SJCRH30 (cell line): ENCODE measurements at places on chromosomes 5 and 9.

GRCh38 chr9:112295174-112295573 lies 38.2 kb downstream of the PTBP3 start:
- no peaks in the 10 kb centered on the region for H3K27me3 ChIP-seq
- H3K4me1 ChIP-seq, result no peaks in the 10 kb centered on the region
- H3K36me3 ChIP-seq, result peaks cover 20% of the 10 kb centered on the region
- H3K4me3 ChIP-seq, result no peak overlapping the region

DNA sequence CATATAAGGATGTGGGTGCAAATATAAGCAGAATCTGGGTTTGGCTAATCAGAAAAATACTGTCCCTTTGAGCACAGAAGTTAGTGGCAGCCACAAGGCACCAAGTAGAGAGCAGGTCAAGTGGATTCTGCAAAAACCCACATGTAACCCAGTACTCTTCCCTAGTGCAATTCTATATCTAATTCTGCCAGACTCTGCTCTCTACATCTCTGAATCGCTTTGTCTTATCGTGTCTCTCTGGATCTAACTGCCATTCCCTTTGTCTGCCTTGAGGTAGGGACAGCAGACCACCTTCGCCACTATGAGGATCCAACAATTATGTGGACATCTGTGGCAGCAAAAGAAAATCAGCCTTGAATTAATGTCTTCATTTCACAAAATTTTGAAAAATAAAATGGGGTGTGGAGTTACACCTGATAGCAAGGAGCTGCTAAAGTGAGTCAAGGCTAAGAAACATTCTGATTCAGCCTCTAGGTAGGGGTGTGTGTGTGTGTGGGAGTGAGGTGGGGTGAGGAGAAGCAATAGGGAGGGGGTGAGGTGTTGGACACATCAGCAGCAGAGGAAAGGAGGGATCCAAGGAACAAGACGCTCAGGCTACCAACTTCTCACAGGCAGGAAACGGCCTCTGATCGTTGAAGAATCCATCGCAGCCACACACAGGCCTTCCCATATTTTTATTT lies 33.7 kb upstream of the ZNF366 start:
- H3K27me3 ChIP-seq, result no peaks in the 10 kb centered on the region
- no peak overlapping the region for H3K27ac ChIP-seq
- H3K4me3 ChIP-seq, result no peak overlapping the region

DNA sequence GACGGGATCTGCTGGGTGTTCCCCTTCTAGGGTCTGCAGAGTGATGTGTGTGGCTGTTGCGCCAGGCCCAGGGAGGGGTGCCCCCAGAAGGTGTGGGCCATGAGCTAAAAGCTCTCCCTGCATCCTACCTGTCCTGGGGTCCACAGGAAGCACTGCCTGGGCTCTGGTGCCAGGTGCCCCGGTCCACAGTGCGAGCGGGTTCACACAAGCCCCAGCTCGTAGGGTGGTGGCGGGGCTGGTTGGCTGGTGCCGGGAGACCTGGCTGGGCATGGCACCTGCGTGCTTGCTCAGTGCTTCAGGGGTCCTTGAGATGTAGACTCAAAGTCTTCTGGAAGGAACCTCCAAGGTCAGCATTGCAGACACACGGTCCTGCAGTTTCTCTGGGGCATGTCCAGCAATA lies 25.5 kb downstream of the ASS1 start:
- peak overlapping the region; percentile 100 for H3K27ac ChIP-seq
- no peak overlapping the region for H3K4me3 ChIP-seq
- no peaks in the 10 kb centered on the region for H3K36me3 ChIP-seq
- peaks cover 89% of the 10 kb centered on the region for H3K4me1 ChIP-seq

DNA sequence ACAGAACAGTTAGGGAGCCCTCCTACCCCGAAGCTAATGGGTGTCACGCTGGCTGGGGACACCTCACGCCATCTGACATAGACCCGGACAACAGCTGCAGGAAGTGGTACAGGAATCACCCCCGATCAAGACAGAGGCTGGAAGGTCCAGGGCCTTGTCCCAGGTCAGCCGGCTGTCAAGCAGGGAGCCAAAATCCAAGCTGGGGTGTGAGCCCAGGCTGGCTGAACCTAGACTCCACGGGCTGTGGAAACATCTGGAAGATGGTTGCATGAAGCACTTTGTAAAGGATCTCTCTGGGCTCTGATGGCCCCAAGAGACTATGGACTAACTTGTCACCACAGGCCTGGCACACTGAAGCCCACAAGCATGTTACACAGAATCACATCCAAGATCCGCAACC lies 68.9 kb upstream of the STXBP1 start:
- peak; percentile 82 for DNase-seq
- H3K36me3 ChIP-seq, result no peaks in the 10 kb centered on the region
- no peaks in the 10 kb centered on the region for H3K27me3 ChIP-seq
- peaks cover 47% of the 10 kb centered on the region for H3K4me1 ChIP-seq
- peak overlapping the region; percentile 84 for H3K27ac ChIP-seq
- no peak overlapping the region for H3K4me3 ChIP-seq

DNA sequence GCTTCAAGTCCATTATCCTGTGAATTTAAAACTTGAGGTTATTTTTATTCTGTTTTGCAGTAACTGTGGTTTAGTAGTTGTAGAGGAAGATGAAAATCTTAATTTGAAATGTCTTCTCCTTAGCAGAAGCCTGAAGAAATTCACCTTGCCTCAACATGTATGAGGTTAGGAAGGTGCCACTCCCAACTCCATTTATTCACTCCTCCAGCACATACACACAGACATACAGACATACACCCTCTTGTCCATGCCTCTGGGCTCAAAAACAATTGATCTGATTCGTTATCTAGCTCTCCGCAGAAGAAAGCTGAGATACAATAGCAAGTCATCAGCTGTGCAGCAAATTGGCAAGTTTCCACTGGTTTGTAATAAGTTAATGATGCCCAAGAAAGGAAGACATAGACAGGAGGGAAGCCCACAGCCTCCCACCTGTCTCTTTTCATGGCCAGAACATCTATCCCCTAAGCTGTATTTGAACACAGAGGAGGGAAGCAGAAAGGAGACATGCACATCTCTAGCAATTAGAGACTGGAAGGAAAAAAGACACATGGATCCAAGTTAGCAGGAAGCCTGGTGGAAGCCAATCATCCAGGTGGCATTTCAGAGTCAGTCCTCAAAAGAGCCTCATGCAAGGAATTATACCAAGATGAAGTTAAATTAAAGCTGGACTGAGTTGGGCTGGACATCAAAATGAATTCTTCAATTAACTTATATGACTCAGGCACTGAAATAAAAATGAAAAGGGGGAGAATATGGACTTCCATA lies 257.9 kb downstream of the ASTN2 start:
- H3K36me3 ChIP-seq, result no peaks in the 10 kb centered on the region
- peaks cover 20% of the 10 kb centered on the region for H3K4me1 ChIP-seq
- peak; percentile 53 for DNase-seq
- H3K4me3 ChIP-seq, result no peak overlapping the region
- H3K27me3 ChIP-seq, result no peaks in the 10 kb centered on the region

DNA sequence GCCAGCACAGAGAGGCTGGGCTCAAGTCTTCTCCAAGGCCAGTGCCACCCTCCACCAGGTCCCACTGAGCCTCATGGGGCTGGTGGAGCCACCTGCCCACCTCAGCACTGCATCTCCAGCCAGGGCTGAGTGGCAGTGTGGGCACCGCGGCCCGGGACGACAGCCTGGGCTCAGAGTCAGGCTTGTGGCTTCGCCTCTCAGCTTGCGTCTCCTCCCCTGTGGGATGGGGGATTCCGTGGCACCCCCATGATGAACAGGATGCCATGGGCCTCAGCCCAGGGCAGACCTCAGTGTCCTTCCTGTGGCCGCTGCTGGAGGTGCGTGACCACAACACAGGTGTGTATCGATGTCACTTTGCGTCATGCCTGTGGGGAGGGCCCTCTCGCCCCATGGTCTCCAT lies 136.4 kb upstream of the PPP1R26 start:
- no peak overlapping the region for H3K4me3 ChIP-seq
- no peaks in the 10 kb centered on the region for H3K4me1 ChIP-seq
- no peak for DNase-seq
- H3K27ac ChIP-seq, result no peak overlapping the region

DNA sequence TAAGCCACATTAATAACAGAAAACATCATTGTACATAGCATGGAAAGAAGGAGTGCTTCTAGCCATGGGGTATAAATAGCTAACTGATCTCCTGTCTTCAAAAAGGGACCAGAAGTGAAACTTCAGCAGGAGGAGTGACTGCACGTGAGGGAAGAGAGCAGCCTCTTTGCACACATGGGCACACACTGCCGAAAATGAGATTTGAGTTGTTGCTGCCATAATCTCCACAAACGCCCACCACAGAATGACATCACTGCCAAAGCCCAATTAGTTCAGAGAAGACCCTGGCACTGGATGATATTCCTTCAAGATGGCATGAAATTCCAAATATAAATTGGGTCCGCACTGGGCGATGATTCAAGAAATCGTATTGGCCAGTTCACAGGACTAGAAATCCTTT lies 238.9 kb upstream of the NR4A3 start:
- no peaks in the 10 kb centered on the region for H3K4me1 ChIP-seq
- H3K4me3 ChIP-seq, result no peak overlapping the region
- no peak overlapping the region for H3K27ac ChIP-seq
- no peaks in the 10 kb centered on the region; the same call in 1 of the 2 replicates for H3K27me3 ChIP-seq

- 0 out of 2 replicates have a peak, but pooled peaks cover 2% of the 10 kb centered on the region for H3K4me1 ChIP-seq
- no peaks in the 10 kb centered on the region for H3K36me3 ChIP-seq
- H3K4me3 ChIP-seq, result no peak overlapping the region
- no peak for DNase-seq
- H3K27ac ChIP-seq, result no peak overlapping the region
- H3K27me3 ChIP-seq, result no peaks in the 10 kb centered on the region
Observed at GRCh38 chr5:40491644-40492043, 188.1 kb upstream of the PTGER4 start.

DNA sequence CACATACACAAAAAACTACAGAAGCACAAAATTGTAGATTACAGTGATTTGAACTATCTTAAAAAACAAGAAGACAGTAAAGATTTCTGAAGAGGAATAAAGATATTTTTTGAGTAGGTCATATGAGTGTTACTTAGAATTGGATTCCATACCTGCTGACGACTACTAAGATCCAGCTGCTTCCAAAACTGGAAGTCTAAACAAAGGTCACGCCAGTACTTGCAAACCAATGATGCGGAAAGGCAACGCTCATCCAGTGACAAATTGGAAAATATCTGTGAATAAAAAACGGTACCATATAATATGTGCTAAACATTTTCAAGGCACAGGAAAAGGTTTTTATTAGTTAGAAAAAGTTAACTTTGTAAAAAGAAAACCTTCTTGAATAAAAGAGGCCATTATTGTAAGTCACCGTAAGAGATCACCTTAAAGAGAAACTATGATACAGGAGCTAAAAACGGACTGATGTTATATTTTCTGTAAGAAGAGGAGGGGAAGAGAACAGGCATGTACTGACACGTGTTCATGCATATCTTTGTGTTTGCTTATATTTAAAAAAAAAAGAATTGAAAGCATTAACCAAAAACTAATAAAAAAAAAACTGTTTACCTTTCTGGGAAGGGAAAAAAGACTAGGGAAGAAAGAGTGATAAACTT lies 14.1 kb downstream of the FBXL17 start:
- peaks cover 8% of the 10 kb centered on the region for H3K4me1 ChIP-seq
- H3K27me3 ChIP-seq, result no peaks in the 10 kb centered on the region
- peak overlapping the region; percentile 38 for H3K4me3 ChIP-seq
- DNase-seq, result no peak
- peak overlapping the region; percentile 48 for H3K27ac ChIP-seq

DNA sequence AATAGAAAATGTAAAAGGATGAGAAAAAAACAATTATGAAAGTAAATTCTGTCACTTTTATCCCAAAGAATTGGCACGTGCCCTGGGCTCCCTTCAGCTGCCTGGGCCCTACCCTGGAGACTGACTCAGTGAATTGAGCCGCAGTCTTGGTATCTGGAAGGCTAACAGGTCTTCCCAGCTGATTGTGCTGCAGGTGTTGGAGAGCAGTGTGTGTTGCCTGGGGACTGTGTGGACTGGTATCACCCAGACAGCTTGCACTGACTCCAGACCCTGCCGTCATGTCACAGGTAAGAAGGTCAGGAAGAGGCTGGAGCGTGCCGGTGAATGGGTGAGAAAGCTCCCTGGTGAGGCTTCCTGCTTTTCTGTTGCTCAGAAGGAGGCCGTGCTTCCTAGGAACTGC lies 83.3 kb downstream of the AOPEP start:
- DNase-seq, result no peak
- H3K4me3 ChIP-seq, result no peak overlapping the region
- no peak overlapping the region for H3K27ac ChIP-seq

GRCh38 chr5:86684222-86684621 lies 66.5 kb downstream of the COX7C start:
- H3K36me3 ChIP-seq, result no peaks in the 10 kb centered on the region
- no peak for DNase-seq
- H3K27me3 ChIP-seq, result no peaks in the 10 kb centered on the region
- H3K4me3 ChIP-seq, result no peak overlapping the region
- H3K4me1 ChIP-seq, result peaks cover 13% of the 10 kb centered on the region

DNA sequence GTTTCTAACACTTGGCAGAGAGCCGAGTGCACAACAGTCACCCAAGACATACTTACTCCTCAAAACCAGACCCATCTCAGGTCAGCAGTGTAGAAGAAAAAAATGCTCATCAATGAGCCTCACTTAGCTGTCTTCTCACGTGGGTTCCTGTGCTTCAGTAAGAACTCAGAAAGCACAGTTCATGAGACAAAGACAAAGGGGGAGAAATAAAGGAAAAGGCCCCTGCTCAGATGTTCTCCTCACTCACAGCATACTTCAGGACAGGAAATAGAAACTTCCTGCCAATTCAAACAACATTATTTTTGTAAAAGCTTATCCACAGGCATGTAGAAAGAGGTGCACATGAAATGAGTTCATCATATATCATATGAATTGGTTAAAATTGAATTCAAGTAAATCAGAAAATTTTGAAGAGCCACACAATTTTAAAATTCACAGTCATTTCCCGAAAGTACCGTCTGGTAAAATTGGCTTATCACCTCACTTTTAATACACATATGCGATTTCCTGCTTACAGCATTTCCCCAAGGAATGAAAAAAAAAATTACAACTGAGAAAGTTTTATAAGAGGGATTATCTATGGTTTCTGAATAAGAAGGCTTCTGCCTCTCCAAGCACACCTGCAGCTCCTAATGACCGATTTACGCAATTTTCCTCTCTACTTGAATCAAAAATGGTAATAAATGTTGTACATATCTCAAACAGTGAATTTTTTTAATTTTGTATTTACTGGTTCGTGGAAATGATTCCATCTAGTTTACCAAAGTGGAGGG lies 328.3 kb downstream of the TMEM167A start:
- peaks cover 27% of the 10 kb centered on the region for H3K4me1 ChIP-seq
- DNase-seq, result no peak
- H3K36me3 ChIP-seq, result no peaks in the 10 kb centered on the region
- peak overlapping the region; percentile 10; the same call in 1 of the 2 replicates for H3K4me3 ChIP-seq
- no peaks in the 10 kb centered on the region for H3K27me3 ChIP-seq
